ENCODE measurements at places on chromosomes 3 and 15.

- H3K27me3 ChIP-seq = no peaks in the 10 kb centered on the region
- H3K4me1 ChIP-seq = no peaks in the 10 kb centered on the region
- H3K27ac ChIP-seq = no peak overlapping the region
- H3K4me3 ChIP-seq = no peak overlapping the region
- no peak for DNase-seq
- H3K36me3 ChIP-seq = no peaks in the 10 kb centered on the region
Observed at GRCh38 chr3:56869157-56869889, 67.6 kb upstream of the ARHGEF3 start.

DNA sequence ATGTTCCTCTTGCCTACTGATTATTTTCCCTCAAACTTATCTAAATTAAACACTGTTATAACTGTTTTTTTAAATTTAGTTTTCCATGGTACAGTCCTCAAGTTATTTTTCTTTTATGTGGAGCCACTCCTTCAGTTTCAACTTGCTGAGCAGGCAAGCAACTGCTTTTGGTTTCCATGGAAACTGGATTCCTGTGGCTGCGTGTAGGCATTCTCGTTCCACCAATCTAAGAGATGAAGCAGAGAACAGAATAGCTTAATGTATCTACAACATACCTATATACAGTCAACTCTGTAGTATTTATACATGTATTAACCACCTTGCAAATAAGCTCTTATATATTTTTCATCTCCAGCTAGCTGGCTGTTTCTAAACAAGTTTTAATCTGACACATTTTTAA, 25.8 kb upstream of the ANXA2 start:
- peaks cover 14% of the 10 kb centered on the region for H3K4me1 ChIP-seq
- DNase-seq = no peak
- H3K36me3 ChIP-seq = peaks cover 51% of the 10 kb centered on the region
- H3K4me3 ChIP-seq = no peak overlapping the region
- no peaks in the 10 kb centered on the region for H3K27me3 ChIP-seq

- DNase-seq = no peak
- peaks cover 13% of the 10 kb centered on the region for H3K4me1 ChIP-seq
- H3K36me3 ChIP-seq = no peaks in the 10 kb centered on the region
- no peak overlapping the region for H3K4me3 ChIP-seq
- no peak overlapping the region for H3K27ac ChIP-seq
- no peaks in the 10 kb centered on the region for H3K27me3 ChIP-seq
Observed at GRCh38 chr3:30440880-30441279, 165.5 kb upstream of the TGFBR2 start.

DNA sequence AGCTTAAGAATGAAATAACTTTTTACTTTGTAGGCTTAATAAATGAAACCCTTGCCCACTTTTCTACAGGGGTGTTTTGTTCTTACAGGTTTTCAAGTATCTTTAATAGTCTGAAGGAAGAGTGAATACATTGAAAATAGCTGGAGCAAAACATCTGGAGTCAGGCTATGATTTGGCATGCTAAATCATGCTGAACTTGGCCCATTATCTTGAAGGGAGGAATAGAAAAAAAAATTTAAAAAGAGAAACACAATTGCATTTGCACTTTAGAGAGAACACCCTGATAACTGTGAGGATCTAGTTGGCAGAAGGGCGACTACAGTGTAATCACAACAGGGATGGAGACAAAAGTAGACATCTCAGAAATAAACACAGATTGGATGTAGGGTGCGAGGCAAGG, 1.8 kb upstream of the IQGAP1 start:
- H3K36me3 ChIP-seq = peaks cover 9% of the 10 kb centered on the region
- peaks cover 25% of the 10 kb centered on the region for H3K4me1 ChIP-seq
- DNase-seq = no peak
- H3K27ac ChIP-seq = no peak overlapping the region
- H3K27me3 ChIP-seq = no peaks in the 10 kb centered on the region

DNA sequence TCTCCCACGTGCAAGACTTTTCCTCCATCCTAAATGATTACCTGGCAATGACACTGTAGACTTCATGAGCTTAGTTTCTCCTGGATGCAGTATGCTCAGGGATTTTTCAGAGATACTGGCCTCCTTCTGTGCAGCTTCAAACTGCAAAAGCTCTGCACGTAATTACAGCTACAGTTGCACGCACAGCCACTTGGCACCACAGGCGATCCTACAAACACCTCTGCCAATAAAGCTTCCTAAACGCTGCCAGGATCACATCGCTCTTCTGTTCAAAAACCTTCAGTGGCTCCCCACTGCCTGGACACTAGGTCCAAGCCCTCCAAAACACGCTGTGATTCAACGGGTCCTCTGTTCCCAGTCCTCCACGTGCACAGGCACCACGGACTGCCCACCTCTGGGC, 49.5 kb downstream of the NUP210 start:
- peaks cover 100% of the 10 kb centered on the region for H3K36me3 ChIP-seq
- no peaks in the 10 kb centered on the region for H3K27me3 ChIP-seq
- H3K4me3 ChIP-seq = no peak overlapping the region
- no peak overlapping the region for H3K27ac ChIP-seq
- no peak for DNase-seq

DNA sequence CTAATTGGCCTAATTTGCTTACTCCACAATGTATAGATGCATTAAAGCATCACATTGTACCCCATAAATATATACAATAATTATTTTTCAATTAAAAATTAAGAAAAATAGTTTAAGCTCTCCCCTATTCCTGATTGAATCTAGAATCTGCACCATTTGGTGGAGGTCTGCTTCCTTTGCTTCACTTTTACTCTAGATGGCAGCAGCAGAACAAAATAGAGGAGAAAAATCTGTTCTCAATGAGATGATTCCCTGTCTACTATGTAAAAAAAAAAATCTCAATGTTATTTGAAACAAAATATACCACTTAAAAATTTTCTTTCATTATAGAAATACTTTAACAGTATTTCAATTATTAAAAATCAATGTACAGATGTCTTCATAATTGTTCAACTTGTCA, 109.6 kb upstream of the FXR1 start:
- H3K36me3 ChIP-seq = no peaks in the 10 kb centered on the region
- H3K27ac ChIP-seq = no peak overlapping the region
- no peak for DNase-seq
- H3K4me1 ChIP-seq = no peaks in the 10 kb centered on the region

DNA sequence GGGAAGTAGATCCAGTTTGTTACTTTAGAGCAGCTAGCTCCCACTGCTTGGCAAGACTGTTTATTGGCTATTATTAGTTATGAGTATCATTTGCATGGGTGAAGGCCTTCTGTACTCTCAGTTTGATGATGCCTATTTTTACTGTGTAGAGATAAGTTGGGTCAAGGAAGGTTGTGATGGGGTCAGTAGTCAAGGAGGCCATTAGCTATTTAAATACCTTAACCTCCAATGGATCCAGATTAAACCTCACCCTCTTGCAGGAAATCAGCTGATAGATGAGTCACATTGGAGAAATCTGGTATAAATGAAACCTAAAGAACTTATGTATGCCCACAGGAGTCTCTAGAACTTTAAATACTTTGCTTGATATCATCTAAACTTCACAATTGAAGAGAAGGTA, 45.0 kb downstream of the THBS1 start:
- H3K27ac ChIP-seq = peak overlapping the region; percentile 82
- no peak overlapping the region for H3K4me3 ChIP-seq
- peaks cover 43% of the 10 kb centered on the region for H3K4me1 ChIP-seq
- H3K27me3 ChIP-seq = no peaks in the 10 kb centered on the region
- DNase-seq = no peak

DNA sequence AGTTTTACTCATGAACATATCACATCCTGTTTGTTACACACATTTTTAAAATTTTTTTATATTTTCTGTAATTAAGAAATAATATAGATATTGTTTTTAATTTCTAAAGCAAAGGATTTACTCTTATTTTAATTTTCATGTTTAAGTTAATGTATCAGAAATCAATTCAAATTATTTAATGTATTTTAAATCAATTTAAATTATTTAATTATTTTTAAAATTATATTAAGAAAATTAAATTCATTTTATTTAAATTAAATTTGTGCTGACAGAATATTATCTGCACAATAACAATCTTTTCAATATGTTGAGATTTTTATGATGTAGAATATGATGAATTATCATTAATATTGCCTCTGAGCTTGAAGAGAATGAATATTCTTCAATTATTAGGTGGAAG, 681.2 kb upstream of the ALCAM start:
- H3K27me3 ChIP-seq = no peaks in the 10 kb centered on the region
- no peaks in the 10 kb centered on the region for H3K36me3 ChIP-seq
- H3K4me1 ChIP-seq = no peaks in the 10 kb centered on the region
- DNase-seq = no peak
- no peak overlapping the region for H3K4me3 ChIP-seq

GRCh38 chr3:153960458-153961074, 160.6 kb upstream of the ARHGEF26 start:
- H3K4me1 ChIP-seq = no peaks in the 10 kb centered on the region
- no peak overlapping the region for H3K27ac ChIP-seq
- no peaks in the 10 kb centered on the region for H3K36me3 ChIP-seq
- H3K4me3 ChIP-seq = no peak overlapping the region
- DNase-seq = no peak

DNA sequence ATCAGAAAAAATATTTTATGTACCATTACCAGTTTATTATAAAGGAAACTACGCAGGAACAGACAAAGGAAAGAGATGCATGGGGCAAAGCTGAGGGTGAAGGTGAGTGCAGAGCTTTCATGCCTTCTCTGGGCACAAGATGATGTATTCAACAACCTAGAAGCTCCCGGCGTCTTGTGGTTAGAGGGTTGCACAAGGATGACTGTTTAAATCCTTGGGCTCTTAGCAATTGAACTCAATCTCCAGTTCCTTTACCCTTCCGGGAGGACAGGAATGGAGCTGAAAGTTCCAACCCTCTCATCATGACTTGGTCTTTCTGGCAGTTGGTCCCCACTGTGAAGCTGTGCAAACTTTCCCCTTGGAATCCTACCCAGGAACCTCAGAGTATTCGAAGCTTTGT, 542.0 kb downstream of the EPHA3 start:
- no peaks in the 10 kb centered on the region for H3K4me1 ChIP-seq
- H3K27ac ChIP-seq = no peak overlapping the region
- H3K27me3 ChIP-seq = no peaks in the 10 kb centered on the region

DNA sequence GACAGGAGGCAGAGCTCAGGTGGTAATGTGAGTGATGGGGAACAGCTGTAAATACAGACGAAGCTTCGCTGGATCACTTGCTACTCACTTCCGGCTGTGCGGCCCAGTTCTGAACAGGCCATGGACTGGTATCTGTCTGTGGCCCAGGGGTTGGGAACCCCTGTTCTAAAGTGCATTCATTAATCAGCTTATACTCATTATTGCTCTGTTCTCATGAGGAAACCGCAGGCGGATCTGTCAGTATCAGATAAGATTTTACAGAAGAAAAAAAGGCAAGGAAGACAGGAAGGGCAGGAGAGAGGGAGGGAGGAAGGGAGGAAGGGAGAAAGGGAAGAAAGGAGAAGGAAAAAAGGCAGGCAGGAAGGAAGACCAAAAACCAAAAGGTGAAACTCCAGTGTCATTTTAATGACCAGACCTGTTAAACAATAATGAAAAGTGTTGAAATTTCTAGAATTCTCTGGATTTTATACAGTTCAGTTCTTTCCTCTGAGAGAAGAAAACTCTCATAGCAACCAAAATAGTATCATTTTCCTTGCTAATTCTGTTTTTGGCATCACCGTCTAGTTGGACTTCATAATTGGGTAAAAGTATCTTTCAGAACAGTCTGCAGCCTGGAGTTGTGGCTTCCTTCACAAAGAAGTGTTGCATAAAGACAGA, 128.0 kb upstream of the PROK2 start:
- no peak overlapping the region for H3K4me3 ChIP-seq
- H3K27me3 ChIP-seq = peaks cover 3% of the 10 kb centered on the region
- no peak for DNase-seq

DNA sequence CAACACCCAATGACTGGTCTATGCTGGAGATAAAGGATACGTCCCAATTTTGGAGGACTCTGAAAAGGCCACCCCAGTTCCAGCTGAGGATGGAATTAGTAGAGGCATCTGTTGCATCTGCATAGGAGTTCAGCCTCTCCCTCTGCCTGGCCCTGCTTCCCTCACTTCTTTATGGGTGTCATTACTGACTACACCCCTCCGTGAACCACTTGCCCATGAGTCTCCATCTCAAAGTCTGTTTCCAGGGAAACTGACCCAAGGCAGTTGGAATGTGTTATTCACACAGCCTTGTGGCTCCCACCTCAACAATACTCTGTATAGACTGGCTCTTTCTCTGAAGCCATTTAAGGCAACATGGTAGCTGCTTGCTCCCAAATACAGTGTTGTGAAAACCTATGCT, 21.4 kb upstream of the PCOLCE2 start:
- no peak overlapping the region for H3K4me3 ChIP-seq
- no peaks in the 10 kb centered on the region for H3K36me3 ChIP-seq

GRCh38 chr3:190192739-190193138, 72.0 kb upstream of the P3H2 start:
- H3K4me3 ChIP-seq = no peak overlapping the region
- no peak for DNase-seq
- no peaks in the 10 kb centered on the region for H3K36me3 ChIP-seq
- H3K27me3 ChIP-seq = no peaks in the 10 kb centered on the region
- no peak overlapping the region for H3K27ac ChIP-seq

DNA sequence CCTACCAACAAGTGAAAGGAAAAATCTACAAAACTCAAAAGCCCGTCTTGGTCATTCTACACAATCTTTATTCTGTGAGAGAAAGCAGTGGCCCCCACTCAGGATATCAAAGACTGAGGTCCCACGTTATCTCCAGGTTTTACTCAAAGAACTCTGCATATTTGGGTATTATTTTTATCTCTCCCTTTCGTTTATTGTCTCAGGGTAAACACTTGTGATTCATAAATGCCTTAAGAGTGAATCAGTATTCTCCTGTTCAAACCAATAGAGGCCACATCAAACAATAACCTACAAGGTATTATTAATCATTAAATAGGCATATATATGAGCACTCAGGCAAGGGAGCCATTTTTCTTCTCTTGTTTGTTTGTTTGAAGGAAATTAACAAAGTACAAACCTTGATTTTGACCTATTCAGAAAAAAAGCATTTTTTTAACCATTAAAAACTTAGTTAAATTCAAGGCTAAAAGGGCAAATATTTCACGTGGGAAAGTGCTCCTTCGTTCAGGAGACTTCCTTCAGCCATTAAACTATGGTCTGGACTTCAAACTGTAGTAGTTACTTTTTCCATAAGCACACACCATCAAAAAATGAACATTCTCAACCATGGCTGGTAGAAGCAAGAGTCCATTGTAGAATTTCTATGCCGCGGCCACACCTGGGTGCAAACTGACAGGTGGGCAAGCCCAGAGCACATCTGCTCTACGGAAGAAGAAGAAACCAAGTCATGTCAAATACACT, 13.9 kb upstream of the HES1 start:
- H3K4me1 ChIP-seq = no peaks in the 10 kb centered on the region
- no peak overlapping the region for H3K27ac ChIP-seq
- peak; percentile 19 for DNase-seq

DNA sequence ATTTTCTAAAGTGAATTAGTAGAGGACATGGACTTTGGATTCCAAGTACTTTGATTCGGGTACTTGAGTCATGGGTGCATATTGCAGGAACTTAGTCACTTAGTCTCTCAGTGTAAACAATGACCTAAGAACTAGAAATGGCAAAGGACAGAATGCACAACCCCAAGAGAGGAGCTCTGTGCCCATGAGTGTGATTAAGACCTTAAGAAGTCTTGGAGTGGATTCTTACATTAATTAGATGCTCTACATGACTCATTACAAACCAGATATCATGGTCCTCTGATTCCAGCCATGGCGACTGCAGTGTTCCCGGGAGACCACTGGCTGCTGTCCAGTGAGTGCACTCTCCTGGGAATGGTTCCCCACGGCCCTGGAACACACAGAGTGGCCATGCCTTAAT, 251.5 kb downstream of the GABRG3 start:
- H3K27ac ChIP-seq = no peak overlapping the region
- H3K36me3 ChIP-seq = no peaks in the 10 kb centered on the region
- H3K27me3 ChIP-seq = no peaks in the 10 kb centered on the region
- no peak overlapping the region for H3K4me3 ChIP-seq
- no peaks in the 10 kb centered on the region for H3K4me1 ChIP-seq
- no peak for DNase-seq
